ENCODE measurements at places on chromosomes 11 and 22. TPM values are rescaled to one million over a fixed set of nuclear protein-coding genes. Genes with fewer than 3 reads are reported as not detected.

CHST1 gene
- 1.5 TPM for total RNA-seq

LRRC56 gene
- 0.95 TPM for total RNA-seq

ZNF214 gene
- 0.86 TPM for total RNA-seq

KDELR3 gene
- 19.3 TPM for total RNA-seq

MRGPRX3 gene
- 0.14 TPM for total RNA-seq

ABCC8 gene
- 8.9 TPM for total RNA-seq

CDC42BPG gene
- 1.0 TPM for total RNA-seq

OSM gene
- total RNA-seq = not detected

FBXO7 gene
- 74.5 TPM for total RNA-seq

SHANK3 gene
- total RNA-seq = 4.2 TPM

HYLS1 gene
- 13.0 TPM for total RNA-seq

C11orf97 gene
- total RNA-seq = not detected

MOB2 gene
- 40.7 TPM for total RNA-seq

C11orf91 gene
- total RNA-seq = 1.5 TPM

OPCML gene
- total RNA-seq = not detected

PGA5 gene
- not detected for total RNA-seq

IGSF9B gene
- 3.2 TPM for total RNA-seq

INPP5J gene
- total RNA-seq = 0.42 TPM

GRAP2 gene
- total RNA-seq = not detected

ALKBH8 gene
- total RNA-seq = 7.3 TPM

ANGPTL5 gene
- total RNA-seq = 0.16 TPM

MISFA gene
- 1.3 TPM for total RNA-seq

ZNRF3 gene
- 7.0 TPM for total RNA-seq

KIF18A gene
- 13.0 TPM for total RNA-seq

GGT1 gene
- 85.7 TPM for total RNA-seq

DBX1 gene
- not detected for total RNA-seq

PTPRCAP gene
- total RNA-seq = 0.34 TPM

PANX3 gene
- not detected for total RNA-seq

P2RX6 gene
- 0.50 TPM for total RNA-seq

JAML gene
- total RNA-seq = not detected

OR2AT4 gene
- not detected for total RNA-seq

TRIM6 gene
- 6.9 TPM for total RNA-seq

CDCA5 gene
- total RNA-seq = 77.1 TPM

HORMAD2 gene
- not detected for total RNA-seq

CECR2 gene
- total RNA-seq = 0.06 TPM

Measured in A549 treated with dexamethasone at 1 μM for 4 hours (cell line).